Activated CD4-positive, alpha-beta T cell treated with anti-CD3 and anti-CD28 coated beads, Interleukin-2, amount 50 U/mL, for 24 hours (primary cell): ENCODE measurements at places on chromosomes 12 and 14.

DNA sequence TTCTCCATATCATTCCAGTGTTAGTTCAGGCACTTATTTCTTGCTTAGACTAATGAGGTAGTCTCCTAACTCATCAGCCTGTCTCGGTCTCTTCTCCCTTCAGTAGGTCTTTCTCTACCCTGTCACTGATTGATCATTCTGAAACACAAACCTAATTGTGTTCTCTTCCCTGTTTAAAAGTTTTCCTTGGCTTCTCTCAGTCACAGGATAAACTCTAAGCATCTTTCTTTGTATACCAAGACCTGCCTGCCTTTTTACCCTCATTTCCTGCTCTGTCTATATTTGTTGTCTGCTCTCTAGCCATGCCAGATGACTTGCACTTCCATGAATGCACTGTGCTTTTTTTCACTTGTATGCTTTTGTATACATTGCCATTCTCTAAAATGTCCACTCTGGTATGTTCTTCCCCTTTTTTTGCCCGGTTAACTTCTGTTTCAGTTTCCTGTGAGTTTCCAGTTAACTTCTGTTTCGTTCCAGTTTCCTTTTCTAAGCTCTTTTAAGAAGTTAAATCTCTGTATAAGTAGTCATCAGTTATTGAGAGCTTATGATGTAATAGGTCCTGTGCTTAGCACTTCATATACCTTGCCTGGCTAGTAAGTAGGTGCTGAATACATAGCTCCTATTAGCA is 12.8 kb downstream of the DIP2B start:
- no peak for DNase-seq

DNA sequence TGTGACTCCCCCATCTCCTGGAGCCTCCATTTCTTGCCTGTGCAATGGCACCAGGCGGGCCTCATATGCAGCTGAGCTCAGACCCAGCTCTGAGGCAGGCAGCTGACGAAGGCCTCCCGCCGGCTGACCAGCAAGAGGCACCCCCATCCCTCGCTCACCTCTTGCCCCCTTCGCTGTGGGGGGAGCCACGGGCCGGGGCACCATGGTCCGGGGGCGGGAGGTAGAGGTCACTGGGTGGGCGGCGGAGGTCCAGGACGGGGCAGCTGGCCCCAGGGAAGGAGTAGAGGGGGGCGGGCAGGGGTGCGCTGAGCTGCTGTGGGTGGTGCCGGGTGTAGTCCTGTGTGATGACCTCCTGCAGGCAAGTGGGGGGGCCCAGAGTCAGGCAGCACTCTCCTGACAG is 39.4 kb downstream of the RFLNA start:
- DNase-seq, result no peak

DNA sequence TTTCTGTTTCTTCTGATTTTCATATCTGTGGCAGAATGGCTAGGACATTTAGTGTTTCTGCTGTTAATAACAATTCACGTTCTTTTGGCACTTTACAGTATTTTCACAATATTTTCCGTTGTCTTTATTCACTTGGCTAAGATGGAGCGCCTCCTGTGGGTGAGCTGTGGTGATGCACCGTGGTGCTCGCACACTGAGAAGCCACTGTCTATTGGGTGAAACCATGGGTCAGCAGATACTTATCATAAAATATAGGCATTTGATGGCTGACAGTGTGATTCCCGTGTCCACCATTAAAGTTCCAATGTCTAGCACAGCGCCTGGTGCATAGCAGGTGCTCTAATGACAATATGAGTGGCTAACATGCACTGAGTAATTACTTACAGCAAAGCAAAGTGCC is 141.8 kb downstream of the VRK1 start:
- DNase-seq, result no peak

- no peak for DNase-seq
Observed at GRCh38 chr12:25992026-25992782, 33.7 kb downstream of the RASSF8 start.

- no peak for DNase-seq
Observed at GRCh38 chr14:20809917-20810316, 7.3 kb upstream of the RNASE1 start.

GRCh38 chr14:64293976-64294671 is at the start of gene ESR2:
ESR2 (minus strand) TSS chr14:64294371; CDS start chr14:64282985, 11,386 bp downstream.
- no peak for DNase-seq

DNA sequence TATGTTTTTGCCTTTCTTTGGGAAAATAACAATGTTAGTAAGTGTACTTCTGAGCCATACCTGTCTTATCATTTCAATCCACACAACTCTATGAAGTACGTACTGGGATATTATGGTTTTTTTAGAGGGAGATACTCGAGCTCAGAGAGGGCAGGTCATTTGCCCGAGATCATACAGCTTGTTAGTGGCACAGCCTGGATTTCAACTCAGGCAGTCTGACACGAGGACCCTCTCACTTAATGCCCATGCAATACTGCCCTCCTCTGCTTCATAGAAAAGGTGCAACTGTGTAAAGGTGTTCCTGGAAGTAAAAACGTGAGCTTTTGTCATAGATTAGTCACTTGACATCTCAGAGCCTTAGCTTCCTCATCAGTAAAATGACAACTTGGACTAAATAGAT is 128.0 kb downstream of the NDUFA12 start:
- DNase-seq, result no peak

DNA sequence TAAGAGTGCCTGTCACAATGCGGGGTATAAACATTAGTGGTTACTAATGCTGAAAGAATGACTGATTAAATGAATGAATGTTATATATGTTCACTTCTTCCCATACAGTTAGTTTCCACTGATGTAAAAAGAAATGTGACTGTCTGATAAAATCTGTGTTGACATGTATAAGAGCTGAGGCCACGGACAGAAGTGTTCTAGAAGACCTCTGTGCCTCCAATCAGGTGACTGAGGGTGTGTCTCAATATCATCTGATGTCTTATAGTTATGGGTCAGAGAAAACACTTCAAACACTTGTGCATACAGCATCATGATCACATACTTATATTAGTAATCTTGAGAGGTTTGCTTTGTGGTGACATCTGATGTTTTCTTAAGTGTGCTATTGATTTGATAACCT is 183.4 kb downstream of the TTC7B start:
- DNase-seq, result no peak

DNA sequence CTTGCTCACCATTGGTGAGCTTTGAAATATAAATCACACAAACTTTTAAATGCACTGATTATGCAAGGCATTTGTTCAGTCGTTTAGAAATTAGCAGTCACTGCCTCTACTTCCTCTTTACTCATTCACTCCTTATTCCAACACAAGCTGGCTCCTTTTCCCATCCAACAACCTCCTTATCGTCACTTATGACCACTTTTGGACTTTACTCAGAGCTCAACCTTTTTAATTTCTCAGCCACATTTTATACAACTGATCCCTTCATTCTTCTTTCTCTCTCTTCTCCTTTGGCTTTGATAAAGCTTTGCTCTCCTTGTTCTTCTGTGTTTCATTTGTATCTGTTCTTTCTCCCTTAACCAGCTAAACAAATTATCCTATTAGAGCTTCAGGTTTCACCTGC is 126.4 kb upstream of the PLEKHA5 start:
- DNase-seq, result no peak

GRCh38 chr12:45260104-45260815 is 44.4 kb downstream of the ANO6 start:
- no peak for DNase-seq

GRCh38 chr12:46240436-46240835 is 28.4 kb downstream of the SLC38A1 start:
- DNase-seq, result no peak

DNA sequence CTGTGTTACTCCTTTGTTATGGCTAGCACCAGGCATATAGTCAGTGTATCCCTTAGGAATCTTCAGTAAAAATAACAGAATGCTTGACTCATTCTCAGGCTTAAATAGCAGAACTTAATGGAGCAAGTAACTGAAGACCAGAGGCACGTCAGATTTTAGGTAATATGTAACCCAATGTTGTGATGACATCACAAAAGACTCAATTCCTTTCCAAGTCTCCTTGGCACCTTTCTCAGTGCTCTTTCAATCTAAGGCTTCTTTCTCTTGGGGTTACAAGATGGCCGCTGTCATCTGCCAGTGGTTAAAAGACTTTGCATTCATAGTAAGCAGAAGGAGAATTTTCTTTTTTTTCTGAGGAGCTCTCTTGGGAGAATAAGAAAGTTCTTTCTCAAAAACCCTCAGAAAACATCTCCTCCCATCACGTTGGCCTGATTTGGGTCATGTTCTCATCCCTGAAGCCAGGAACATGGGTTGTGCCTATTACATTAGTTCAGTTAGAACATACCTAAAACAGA is 33.4 kb upstream of the DCN start:
- no peak for DNase-seq

GRCh38 chr14:50601394-50601793 is 41.4 kb downstream of the ATL1 start:
- no peak for DNase-seq

GRCh38 chr14:55116246-55117030 is 12.6 kb upstream of the LGALS3 start:
- no peak for DNase-seq

GRCh38 chr12:78146365-78146772 is 315.7 kb downstream of the NAV3 start:
- no peak for DNase-seq

DNA sequence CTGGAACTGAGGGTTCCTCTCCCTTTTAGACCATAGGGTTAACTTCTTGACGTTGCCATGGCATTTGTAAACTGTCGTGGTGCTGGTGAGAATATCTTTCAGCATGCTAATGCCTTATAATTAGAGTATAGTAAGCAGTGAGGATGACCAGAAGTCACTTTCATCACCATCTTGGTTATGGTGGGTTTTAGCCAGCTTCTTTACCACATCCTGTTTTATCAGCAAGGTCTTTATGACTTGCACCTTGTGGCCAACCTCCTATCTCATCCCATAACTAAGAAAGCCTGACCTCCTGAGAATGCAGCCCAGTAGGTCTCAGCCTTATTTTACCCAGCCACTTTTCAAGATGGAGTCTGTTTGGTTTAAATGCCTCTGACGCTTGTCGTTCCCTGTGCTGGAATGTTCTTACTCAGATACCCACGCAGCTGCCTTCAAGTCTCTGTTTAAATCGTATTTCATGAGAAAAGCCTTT is 44.2 kb downstream of the BBS10 start:
- no peak for DNase-seq

DNA sequence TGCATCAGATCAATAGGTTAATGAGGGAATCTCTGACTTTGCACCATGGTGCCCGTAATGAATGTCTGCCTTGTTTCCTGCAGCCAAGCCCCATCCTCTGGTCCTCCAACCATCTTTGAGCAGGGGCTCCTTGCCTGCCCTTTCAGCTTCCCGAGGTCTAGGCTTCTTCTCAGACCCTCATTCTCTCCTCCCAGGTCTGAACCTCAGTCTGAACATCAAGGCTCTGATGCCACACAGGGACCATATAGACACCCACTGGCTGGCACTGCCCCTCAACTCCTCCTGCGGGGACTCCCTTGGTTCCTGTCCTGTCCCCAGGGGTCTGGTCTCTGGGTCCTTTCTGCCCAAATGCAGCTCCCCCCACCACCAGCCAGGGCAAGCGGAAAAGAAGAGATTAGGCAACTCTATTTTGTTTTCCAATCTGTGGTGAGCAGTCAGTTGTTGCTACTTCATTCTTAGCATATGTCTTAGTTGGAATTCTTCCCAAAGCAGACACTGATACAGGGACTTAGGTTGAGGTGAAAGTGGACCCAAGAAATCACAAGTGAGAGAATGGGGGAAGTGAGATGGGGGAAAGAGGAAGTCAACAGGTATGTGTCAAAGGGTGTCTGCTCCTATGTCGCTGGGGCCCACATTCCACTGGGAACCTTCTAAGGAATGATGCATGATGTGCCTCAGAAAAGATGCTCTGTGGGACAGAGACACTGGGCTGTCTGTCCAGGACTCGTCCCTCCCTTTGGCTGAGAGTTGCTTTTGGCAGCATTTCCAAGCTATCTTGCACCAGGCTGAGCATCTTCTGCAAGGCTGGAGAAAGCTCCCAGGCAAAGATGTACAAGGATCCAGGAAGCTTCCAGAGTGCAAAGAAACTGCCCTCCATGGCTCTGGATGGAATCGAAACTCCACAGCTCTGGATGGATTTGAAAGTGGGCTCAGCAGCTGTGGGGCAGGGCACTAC is 1096.5 kb upstream of the TMEM132C start:
- no peak for DNase-seq

- no peak for DNase-seq
Observed at GRCh38 chr12:61188801-61189595, 1071.2 kb upstream of the USP15 start.

DNA sequence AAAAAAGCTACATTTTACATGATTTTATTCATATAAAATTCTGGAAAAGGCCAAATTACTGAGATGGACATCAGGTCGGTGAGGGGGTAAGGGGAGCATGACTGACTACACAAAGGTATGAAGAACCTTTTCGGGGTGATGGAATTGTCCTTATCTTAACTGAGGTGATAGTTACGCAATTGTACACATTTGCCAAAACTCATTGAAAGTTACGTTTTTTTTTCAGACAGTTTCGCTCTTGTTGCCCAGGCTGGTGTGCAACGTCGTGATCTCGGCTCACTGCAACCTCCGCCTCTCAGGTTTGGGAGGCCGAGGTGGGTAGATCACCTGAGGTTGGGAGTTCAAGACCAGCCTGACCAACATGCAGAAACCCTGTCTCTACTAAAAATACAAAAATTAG is 29.4 kb upstream of the PLEKHG3 start:
- DNase-seq, result no peak

DNA sequence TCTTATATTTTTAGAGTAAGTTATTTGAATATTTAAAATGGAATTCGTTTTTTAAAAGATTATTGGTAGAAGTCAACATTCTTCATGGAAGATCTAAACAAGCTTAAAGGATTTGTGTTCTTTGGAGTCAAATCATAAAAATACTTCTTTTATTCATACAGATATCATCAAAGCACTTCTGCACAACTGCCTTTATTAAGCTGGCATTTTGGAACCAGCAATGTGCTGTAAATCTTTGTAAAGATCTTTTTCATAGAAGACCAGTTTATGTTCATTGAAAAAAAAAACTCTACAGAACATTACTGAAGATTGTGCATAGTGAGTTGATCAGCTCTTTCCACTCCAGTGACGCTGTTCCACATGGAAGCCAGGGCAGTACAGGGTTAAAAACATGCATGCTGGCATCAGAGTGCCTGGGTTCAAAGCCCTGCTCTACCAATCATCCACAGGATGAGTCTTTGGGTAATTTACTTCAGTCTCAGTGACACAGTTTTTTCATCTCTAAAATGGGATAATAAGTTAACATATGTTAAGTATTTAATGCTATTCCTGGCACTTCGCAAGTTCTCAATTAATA is 109.6 kb upstream of the SLC38A4 start:
- DNase-seq, result no peak

- DNase-seq, result no peak
Observed at GRCh38 chr12:50633955-50634354, 129.2 kb downstream of the DIP2B start.

- DNase-seq, result no peak
Observed at GRCh38 chr12:131123817-131124216, 170.1 kb downstream of the ADGRD1 start.

- DNase-seq, result no peak
Observed at GRCh38 chr12:106084014-106084671, 54.6 kb downstream of the NUAK1 start.

DNA sequence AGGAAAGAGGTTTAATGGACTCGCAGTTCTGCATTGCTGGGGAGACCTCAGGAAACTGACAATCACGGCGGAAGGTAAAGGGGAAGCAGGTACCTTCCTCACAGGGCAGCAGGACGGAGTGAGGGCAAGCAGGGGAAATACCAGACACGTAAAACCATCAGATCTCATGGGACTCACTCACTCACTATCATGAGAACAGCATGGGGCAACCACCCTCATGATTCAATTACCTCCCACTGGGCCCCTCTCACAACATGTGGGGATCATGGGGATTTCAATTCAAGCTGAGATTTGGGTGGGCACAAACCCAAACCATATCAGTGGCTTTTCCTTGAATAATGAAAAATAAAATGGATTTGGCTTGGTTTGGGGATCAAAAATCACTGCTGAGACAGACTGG is 380.5 kb downstream of the VRK1 start:
- no peak for DNase-seq
